Cerebellar nuclear complex (tissue), 1 donor: ENCODE measurements at places on chromosomes 4 and X.

DNA sequence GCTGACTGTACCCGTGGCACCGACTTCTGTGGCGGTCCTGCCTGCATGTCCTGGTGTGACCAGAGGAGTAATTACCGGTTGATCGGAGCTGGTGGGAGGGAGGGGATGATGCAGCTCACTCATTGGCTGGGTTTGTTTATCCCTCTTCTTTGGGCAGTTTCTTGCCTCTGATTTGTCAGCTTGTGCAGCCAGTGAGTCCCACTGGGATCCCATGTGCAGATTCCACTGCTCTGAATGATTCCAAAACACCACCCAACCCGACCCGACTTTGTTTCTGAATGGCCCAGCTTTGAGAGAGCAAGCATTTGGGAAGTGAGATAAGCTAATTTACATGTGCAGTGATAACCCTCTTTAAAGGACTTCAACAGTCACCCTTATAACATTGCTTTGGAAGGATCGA, 13.8 kb downstream of the FHDC1 start:
- no peak for DNase-seq

- DNase-seq, result no peak
Measured at GRCh38 chr4:163171590-163171989, 4.9 kb upstream of the NAF1 start.

- DNase-seq, result no peak
Measured at GRCh38 chr4:41385481-41385880, 128.8 kb downstream of the UCHL1 start.

- DNase-seq, result no peak
Measured at GRCh38 chr4:64814616-64815015, 405.4 kb upstream of the TECRL start.

- DNase-seq, result no peak
Measured at GRCh38 chr4:15847746-15848145, 69.6 kb downstream of the CD38 start.

DNA sequence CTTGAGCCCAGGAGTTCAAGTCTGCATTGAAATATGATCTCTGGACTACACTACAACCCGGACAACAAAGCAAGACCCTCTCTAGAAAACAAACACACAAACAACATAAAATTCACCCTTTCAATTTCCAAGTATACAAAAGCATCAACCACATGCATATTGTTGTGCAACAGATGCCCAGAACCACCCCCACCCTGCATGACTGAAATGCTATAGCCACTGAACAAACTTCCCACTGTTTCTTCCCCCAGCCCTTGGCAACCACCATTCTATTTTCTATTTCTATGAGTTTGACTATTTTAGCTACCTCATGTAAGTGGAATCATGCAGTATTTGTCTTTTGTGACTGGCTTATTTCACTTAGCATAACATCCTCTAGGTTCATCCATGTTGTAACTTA, 14.2 kb upstream of the C4orf51 start:
- DNase-seq, result no peak

GRCh38 chr4:158051401-158052235, 121.2 kb downstream of the GASK1B start:
- DNase-seq, result no peak

- DNase-seq, result no peak
Measured at GRCh38 chr4:69668680-69669079, 15.6 kb upstream of the UGT2A1 start.

DNA sequence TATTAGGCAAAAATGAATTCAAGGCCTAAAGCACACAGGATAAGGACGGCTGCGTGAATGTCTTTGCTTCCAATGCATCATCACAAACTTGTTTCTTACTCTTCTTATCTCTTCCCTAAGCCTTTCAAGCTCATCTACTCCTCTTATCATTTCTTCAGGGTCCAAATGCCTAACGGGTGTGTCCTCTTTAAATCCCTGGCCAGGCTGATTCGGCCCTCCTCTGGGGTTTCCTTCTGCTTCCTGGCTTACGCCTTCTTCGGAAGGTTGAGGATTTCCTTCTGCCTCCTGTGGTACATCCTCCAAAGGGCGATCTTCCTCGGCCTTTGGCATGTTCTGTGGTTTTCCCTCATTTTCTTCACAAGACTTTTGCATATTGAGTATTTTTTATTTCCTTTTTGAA, 1.3 kb downstream of the TCEAL8 start:
- DNase-seq, result no peak

DNA sequence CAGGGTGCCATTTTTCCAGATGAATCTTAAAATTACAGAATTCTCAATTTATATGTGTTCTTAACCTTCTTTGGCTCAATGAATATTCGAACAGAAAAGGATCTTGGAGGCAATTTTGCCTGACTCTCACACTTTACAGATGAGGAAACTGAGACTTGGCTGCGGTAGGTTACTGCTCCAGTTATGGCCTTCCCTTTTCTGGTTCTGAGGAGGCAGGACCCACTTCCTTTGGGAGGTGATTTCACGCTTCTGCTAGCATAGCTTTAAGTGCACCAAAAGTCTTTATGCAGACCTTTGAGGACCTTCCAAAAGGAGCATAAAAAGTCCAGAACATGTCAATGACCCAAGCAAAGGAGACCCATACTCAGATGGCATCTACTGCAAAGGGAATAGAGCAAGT, 44.7 kb upstream of the KLF3 start:
- no peak for DNase-seq

- DNase-seq, result no peak
Measured at GRCh38 chrX:38220024-38220414, 652 bp downstream of the SRPX start.

- no peak for DNase-seq
Measured at GRCh38 chrX:132501606-132502005, 12.8 kb upstream of the MBNL3 start.

- DNase-seq, result no peak
Measured at GRCh38 chrX:12981880-12982279, 7.0 kb downstream of the TMSB4X start.

DNA sequence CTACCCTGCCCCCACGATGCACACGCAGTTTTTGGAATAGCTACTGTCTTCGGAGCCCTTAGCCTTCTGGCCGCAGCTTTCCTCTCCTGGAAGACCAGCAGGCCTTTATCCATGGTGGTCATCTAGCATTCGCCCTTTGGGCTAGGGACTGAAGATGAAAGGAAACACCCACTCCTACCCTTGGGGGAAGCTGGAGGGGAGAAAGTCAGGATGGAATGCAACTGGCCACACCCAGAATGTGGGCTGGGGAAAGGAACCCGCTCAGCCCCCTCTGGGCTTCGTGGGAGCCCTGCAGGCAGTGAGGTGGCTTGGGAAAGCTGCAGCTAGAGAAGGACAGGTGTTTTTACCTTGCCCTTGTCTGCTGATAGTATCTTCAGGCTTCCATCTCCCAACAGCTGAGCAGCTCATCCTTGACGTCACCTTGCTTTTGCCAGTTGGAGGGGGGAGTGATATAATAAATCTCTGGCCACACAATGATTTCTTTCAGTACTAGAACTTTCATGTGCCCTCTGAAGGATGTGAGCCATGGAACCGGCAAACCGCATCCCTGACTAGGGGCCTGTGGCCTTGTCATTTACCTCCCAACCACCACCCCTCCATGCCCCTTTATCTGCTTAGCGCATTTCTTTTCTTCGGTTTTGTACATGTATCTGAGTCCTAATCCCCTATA, 59.0 kb downstream of the ELF4 start:
- DNase-seq, result no peak

- no peak for DNase-seq
Measured at GRCh38 chr4:71026086-71026485, 32.6 kb downstream of the DCK start.

DNA sequence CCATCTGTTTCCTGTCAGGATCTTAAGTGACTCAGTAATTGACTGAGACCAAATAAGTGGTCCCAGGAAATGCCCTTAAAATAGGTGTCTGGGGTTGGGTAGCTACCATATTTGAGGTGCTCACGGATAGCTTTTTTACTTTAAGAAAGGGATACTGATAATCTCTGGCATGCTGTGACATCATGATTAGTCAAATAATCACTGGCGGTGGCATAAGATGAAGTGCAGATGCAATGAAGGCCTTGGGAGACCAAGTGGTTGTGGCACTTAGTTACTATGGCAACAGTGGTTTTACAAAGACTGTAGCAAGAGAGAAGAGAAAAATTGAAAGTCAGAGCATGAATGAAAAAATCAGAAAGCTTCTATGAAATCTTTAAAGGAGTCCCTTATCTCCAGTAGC, 114.5 kb upstream of the SLIT2 start:
- DNase-seq, result no peak

- no peak for DNase-seq
Measured at GRCh38 chrX:19879735-19880378, 7.5 kb downstream of the SH3KBP1 start.

DNA sequence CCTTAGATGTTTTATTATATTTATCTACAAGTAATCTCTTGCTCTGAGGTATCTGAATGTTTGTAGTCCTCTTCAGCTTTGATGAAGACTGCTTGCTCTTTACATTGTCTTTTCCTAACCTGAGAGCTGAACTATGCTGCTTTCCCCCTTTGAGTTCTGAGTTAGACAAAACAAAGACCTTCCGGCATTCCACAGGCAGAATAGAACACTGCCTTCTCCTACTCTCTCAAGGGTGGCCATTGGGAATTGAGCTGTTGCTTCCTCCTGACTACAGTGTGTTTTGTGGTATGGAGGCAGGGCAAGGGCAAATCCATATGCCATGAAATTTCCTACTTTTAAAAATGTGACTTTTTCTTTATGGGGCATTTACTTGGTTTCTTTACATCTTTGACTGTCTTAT, 841.0 kb downstream of the FAM133A start:
- no peak for DNase-seq

- no peak for DNase-seq
Measured at GRCh38 chr4:139042981-139043460, 27.4 kb downstream of the NOCT start.

DNA sequence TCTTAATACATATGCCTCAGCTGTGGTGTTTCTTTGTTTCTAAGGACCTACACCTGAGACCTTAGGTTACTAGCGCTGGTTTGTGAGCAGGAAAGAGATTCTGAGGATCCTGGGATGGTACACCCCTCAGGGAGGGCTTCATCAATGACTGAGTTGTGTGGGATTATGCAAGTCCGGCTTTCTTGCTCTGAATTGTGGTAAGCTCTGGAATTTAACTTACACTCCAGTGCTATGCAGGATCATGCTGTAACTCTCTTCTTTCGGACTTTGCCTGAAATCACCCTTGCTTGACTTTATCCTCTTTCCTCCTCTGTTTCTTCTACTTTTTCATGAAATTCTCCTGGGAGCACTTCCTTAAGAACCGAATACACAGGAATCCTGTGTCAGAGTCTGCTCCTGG, 431.5 kb upstream of the BOD1L1 start:
- no peak for DNase-seq

- DNase-seq, result no peak
Measured at GRCh38 chr4:139018501-139018900, 2.9 kb downstream of the NOCT start.

GRCh38 chr4:101277671-101278070, 69.7 kb downstream of the PPP3CA start:
- DNase-seq, result no peak

DNA sequence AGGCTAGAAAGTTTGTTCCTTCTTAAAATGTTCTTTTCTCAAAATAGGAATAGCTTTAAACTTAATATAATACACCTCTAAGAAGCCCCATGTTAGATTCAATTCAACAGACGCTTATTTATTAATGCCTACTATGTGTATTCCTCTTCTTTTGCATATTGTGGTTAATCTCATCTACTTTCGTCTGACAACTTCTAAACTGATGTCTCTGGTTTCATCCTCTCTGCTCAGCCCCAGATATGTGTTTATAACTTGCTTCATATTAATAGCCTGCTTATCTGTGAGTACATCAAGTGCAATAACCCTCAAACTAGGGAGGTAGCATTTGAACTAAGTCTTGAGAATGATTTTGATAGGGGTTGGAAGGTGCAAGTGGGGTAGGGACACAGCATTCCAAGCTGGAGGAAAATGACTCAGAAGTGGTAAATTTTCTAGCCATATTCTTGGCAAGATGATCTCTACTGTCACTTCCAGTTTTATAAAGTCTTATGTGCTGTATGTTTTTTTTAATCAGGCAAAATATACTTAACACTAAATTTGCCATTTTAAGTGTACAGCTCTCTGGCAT, 37.0 kb downstream of the STK26 start:
- DNase-seq, result no peak

- DNase-seq, result no peak
Measured at GRCh38 chr4:16443504-16444088, 217.3 kb upstream of the TAPT1 start.

- no peak for DNase-seq
Measured at GRCh38 chr4:153518637-153519389, 52.7 kb downstream of the TMEM131L start.
